Nephron progenitor cell (in vitro differentiated cells): ENCODE measurements at places on chromosomes 11 and 22.

DNA sequence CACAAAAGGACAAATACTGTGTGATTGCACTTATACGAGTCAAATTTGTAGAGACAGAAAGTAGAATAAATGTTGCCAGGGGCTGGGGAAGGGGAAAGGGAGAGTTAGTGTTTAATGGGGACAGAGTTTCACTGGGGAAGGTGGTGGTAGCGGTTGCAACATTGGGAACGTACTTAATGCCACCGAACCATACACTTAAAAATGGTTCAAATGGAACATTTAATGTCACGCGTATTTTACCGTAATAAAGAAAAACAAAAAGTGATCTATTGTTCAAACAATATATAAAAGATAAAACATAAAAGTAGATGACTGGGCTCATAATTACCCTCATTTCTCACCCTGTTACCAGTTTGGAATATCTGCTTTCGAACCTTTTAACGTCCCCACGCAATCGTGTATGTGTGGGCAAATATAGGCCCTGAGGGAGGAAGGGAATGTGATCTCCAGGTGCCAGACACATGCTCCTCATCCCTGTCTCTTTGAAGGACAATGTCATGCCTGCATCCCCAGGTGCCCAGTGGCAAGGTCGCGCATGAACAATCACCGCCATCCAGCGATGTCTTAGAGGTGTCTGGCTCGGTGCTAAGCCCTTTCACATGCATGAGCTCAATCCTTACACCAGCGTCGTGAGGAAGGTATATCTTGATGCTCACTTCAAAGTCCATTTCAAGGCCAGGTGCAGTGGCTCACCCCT, 35.3 kb downstream of the LIF start:
- no peak for DNase-seq

DNA sequence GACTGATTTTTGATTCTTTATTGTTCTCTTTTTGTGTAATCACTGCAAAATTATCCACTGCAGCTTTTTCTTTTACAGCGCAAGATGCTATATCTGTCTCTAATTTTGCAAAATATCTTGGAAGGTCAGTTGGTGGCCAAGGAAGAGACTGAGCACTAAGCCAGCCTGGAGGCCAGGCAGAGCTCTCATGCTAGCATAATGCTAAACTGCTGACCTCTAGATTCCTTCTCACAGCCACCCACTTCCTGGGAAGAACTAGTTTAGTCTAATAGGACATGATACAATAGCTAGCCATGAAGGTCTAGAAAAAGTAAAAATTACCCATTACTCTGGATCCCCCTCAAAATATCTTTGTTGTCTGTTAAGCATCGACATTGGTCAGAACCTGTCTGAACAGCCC, 227.2 kb upstream of the ARHGAP20 start:
- no peak for DNase-seq

DNA sequence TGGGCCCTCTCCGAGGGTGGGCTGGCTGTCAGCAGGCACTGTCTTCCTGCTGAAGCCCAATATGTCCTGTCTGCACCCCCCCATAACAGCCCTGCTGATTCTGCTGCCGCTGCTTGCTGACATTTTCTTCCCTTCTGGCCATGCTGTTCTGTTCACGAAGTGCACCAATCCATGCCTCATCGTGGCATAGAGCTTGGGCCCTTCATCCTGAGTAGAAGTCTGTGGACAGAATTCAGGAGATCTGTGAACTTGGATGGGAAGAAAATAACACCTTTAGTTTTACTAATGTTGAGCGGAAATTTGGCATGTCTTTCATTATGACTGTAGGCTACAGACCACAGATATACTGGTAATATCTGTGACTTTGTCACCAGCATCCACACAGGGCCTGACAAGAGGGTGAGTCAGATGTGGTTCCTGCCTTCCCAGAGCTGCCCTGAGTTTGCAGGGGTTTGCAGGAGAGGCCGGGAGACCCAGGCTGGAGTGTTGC, 14.1 kb upstream of the KIAA0930 start:
- DNase-seq: no peak

GRCh38 chr22:19011075-19011474, 75.0 kb upstream of the PRODH start:
- DNase-seq: no peak

DNA sequence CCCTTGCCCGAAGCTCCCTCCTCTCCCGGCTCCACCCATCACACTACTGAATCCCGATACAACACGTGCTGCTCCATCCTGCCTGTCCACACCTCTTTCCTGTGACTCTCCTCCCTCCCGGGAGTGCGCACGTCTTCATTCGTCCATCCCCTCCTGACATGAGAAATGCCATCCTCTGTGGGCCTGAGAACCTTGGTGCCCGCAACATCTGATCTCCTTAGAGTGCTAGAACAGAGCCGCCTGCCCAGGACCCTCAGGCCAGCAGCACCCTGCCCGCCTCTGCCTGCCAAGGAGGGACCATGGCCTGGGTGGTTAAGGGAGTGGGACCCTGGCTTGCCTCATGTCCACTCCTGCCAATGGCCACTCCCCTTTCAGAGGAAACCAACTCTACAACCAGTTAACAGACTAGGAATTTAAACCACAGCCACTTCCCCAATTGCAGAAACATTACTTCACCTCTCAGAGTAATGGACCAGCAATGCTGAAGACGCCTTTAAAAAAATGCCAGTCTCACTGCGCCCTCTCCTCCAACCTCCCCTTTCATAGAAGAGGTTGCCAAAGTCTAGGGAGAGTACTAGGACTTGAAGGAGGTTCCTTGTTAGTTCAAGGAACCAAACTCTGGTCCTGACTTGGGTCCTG, 466.3 kb downstream of the OPCML start:
- DNase-seq: no peak

- no peak for DNase-seq
Measured at GRCh38 chr22:47100646-47101200, 338.3 kb downstream of the TBC1D22A start.

DNA sequence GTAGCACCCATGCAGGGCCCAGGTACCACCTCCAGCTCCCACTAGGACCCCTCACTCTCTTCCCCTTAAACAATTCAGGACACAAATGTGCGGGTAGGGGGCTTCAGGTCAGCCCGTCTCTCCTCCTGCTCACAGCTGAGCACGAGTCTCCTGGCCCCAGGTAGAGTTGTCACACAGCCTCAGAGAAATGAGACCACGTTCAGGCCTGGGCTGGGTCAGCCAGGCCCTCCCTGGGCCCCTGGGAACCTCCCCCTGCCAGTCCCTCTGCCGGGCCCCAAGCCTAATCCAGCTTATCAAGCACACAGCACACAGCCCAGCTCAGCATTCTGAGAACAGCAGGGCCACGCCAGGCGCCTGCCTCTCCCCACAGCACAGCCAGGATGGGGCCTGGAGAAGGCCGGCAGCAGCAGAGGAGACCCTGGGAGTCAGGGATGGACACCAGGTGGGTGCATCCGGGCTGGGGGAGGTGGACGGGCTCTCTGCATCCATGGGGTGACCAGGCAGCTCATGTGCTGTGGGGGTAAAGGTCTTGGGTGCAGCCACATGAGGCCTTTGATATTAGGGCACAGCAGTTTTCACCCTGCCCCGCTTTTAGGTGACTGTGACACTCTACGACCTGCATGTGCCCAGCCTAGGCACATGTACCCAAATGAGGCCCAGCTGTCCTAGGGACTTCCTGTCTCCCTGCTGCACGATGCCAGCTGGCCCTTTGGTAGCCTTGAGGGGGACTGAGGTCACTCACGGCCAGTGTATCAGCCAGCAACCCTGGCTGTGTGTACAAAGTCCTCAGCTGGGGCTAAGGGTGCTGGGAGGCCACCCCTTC, 87.0 kb downstream of the MORC2 start:
- DNase-seq: peak; percentile 19
